ENCODE measurements at places on chromosomes 16 and 17.

DNA sequence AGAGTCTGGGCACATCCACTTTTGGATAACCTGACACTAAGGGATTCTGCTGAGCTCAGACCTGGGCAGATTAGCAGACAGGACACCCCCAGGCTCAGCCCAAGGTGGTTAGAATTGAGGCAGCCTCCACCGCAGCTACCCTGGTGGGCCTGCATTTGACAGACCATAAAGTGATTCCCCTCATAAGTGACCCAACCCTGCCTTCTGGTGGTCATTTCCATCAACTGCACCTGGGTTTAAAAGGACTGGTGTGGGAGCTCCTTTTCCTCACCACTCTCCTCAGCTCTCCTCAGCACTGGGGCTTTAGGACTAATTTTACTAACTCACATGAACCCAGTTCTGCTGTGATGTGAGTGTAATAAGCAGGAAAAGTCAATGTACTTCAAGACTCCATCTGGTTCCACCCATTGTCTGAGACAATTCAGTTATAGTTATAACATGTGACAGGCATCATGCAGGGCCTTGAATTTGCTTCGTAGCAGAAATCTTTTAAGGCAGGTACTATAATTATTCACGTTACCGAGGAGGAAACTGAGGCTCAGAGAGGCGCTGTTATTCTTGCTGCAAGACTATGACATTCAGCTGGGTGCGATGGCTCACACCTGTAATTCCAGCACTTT is 42.5 kb downstream of the MYH3 start:
- peak; percentile 23 for DNase-seq

DNA sequence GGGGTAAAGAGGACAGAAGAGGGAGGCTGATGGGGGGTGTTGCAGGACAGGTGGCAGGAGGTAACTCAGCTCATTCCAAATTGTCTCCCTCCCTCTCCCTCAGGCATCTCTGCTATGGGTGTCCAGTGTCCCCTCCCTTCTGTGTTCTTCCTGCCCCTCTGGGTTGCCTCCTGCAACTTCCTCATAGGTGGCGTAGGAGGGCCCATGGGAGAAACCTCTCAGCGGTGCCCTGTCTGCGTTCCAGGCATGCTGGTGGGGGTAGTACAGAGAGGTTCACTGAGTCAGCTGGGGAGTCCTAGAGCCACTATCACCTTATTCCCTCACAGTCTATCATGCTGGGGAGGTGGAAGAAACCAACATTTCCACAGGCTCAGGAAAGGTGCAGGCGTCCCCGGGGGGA is 14.7 kb upstream of the ODF4 start:
- no peak for DNase-seq

- no peak for DNase-seq
Observed at GRCh38 chr17:31699281-31699680, 159.8 kb downstream of the COPRS start.

DNA sequence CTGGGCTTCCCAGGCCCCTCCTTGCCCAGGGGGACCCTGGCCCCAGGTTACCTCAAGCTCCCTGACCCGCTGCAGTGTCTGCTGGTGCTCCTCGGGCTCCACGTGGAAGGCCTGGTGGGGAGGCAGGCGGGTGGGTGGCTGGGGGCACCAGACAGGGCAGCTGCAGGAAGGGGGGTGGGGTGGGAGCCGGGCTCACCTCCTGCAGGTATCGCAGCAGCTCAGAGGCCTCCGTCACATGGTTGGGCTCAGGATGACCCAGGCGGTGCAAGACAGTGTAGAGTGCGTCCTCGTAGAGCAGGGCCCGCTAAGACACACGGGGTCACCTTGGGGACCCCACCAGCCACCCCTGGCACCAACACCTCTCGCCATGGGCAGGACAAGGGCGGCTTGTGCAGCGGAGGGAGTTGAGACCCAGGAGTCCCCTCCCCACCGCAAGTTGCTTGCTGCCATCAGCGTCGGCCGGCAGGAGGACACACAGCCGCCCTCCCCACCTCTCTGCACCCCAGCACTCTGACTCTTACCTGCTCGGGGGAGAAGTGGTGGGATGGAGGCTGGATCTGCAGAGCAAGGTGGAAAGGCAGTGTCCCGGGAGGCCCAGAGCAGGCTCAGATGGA is 1.1 kb downstream of the UNC13D start:
- DNase-seq, result no peak

DNA sequence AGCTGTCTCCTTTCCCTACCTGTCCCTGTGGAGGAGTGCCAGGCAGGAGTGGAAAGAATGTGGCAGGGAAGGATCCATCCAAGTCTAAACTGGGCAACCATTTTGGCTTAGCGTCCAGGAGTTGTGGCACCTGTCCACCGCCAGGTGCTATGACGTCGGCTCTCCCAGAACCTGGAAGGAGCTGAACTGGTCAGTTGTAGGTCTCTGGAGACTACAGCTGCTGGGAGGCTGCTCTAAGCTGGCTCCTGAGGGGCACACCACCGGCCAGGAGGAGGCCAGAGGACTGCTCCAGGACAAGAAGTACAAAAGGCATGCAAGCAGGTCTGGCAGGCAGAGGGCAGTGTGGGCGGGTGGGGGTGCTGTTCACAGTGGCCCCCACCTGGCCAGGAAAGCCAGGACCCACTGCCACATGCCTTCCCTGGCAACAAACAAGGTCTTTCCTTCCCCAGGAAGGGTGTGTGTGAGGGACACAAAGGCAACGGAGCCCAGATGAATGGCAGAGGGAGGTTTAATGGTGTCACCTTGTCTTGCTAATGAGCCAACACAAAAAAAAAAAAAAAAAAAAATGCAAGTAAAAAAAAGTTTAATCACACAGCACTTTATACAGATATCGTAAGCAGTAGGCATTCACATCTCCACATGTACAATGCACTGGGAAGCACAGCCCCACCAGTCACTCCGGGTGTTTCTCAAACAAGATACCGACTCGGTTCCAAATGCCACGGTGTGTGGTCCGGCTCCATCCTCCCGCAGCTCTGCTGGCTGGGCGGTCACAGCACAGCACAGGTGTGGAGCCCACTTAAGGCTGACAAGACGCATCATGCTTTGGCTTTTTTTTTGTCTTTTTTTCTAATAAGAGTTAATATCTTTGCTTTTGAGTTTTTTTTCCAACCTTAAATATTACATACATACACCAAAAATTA is 4.8 kb downstream of the SPHK1 start:
- no peak for DNase-seq

DNA sequence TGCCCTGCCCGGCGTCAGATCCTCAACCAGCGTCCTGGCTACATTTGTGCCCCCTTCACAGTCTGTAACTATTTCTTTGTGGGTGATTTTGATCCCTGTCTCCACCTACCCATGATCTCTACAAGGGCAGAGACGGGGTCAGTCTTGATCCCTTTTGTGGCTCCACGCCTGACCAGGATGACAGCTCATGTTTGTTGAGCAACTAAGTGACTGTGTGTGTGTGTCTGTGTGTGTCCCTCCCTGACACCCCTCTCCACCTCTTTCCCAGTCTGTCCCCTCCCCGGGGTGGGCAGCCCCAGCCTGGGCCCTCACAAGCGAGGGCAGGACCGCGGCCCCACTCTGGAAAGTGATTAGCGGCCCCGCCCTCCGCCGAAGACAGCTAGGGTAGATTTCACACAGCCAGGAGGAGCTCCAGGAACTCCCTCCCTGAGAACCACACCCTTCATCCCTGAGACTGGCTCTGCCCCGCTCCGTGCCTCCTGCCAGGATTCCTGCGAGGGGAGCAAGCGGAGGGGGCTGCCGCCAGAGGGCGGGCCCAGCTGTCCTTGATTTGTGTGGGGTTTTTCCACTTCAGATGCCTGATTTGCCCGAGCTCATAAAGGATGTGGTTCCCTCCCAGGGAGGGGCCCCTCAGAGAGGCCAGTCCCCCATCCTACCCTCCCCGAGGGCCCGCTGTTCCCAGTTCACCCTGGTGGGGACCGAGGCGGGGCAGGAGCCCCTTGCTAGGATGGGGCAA is 5.3 kb upstream of the HS3ST6 start:
- DNase-seq, result no peak

DNA sequence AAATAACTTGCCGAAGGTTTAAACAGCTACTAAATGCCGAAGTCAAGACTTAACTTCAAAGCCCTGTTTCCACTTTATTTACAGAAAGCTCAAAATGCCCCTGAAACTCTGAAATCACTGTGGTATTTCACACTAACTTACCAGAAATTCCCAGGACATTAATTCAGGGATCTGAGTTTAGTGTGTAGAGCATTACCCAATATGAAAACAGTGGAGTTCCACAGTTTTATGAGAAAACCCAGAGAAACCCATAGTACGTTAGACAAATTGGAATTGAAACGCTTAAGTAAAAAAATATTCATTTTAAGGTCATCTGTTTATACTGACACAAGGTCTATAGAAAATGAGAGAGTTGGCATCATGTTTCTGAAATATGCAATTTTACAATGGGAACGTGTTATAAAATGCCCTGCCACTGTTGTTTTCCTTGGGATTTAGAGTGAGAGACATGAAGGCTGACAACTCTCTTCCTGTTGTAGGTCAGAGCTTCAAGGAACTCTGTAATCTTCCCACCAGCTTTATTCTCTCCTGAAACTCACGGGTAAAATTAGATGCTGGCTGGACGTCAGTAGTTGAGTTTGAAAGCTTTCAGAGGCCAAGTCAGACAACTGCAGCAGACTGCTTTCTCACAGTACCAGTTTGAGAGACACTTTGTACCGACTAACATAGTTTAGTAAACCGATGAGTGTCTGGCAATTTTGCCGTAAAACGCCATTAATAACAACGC is 139.4 kb upstream of the TBX2 start:
- DNase-seq, result no peak

DNA sequence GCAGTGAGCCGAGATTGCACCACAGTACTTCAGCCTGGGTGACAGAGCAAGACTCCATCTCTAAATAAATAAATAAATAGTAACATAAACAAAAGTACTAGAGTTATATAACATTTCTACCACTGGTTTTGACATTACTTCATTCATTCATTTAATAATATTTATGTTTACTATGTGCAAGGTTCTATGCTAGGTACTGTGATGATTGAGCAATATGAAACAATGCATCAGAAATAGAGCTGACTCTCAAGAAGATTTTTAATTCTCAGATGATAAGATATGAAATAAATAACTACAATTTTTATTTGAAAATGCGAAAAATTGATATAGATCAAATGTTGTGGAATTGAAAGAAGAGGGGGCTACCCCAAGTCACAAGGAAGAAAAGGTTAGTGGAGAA is 8.9 kb upstream of the MED13 start:
- DNase-seq, result no peak

GRCh38 chr16:66562409-66562808 is 3.8 kb upstream of the CMTM1 start:
- DNase-seq, result no peak
